ENCODE measurements at places on chromosomes 11 and 22. TPM values are rescaled to one million over a fixed set of nuclear protein-coding genes. Genes with fewer than 3 reads are reported as not detected.
A peak's percentile ranks its signal among the peaks of the same experiment; 100 is the strongest.

GRCh38 chr22:46478083-46478551, 59.3 kb downstream of the CELSR1 start:
- DNase-seq: no peak

- DNase-seq: no peak
Measured at GRCh38 chr11:87324817-87325489, 287.2 kb downstream of the TMEM135 start.

DNA sequence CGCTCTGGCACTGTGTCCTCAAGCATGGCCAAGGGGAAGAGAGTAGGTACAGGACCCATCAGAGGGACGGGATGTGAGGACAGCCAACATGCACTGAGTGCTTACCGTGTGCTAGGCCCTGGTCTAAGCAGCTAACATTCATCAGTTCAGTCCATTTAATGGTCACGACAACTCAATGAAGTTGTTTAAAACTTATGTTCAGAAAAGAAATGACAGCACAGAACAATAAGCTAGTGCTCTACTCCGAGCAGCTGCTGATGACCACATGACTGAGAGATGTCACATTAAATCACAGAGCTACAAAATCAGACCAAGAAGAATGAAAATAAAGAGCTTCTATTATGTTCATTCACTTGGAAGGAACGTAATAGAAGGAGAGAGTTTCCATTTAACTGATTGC, 26.3 kb downstream of the PRDM10 start:
- DNase-seq: no peak

DNA sequence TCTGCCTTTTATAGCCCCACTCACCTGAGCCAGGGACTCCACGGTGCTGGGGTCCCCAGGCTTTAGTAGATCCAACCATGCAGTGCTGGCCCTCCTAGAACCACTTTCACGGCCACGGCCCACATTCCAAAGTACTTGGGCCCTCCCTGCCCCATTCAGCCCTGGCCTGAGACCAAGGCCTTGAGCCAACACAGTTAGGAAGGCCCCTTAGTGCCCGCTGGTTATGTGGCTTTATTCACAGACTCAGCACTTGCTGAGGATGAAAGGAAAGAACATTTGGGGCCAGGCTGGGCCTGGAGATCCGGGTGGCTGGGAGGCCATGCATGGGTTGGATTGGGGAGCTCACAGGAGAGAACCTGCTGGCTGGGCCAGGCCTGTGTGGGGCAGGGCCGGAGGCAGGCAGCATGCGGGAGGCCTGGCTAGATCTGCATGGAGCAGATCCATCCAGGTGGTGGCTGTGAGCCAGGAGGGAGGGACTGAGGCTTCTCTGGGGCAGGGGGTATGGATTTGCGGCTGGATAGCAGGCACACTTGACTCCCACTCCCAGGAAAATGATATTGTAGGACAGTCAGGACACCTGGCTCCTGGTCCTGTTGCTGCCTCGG, 12.6 kb downstream of the CHRM1 start:
- no peak for DNase-seq

DNA sequence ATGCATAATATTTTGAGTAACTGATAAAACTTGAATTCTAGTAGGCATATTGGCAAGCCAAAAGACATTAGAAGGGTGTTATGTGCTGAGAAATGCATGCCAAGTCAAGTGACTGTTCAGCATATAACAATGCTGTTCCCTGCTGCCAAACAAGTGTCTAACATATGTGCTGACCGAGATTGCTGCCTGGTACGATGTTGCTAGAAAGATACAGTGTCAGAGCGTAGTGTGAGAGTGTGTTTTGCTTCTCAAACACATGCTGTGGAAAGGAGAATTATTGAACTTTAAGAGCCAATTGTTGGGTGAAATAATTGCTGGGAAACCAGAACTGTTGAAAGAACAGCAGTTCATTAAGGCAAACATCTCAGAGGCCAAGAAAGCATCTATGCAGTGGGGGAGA, 71.3 kb upstream of the GRIA4 start:
- DNase-seq: no peak

DNA sequence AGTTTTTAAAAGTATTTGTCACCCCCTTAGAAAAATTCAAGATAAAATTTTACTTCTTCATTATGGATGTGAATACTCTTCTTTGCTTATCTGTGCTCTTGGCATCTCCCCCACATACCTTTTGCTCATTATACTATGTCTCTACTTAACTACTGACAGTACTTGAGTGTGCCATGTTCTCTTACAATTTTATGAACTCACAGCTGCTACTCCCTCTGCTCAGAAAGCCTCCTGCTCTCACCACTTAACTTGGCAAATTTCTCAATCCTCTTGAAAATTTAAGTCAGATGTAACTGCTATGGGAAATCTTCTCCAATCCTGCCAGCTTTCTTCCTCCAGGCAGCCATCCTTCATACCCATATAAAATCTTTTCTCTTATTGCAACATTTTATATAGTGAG, 163.4 kb downstream of the CNTN5 start:
- no peak for DNase-seq

DNA sequence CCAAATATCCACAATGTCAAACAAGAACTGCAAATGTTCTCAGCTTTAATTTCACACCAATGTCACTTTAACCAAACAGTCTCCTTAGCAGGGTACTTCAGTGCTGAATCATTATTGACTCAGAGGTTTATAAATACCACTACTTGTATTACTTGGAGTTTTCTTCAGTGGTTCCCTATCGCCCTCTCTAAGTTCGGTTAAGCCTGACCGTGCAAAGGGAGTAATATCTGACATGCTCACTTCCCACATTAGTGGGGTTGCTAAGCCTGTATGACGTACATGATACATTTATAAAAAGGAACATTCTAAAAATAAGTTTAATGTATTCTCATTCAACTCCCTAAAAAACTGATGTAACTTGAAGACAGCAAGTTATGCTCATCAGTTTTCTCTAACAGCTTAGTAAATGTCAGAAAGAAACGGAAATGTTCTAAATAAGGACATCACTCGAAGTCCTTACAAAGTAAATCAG, 93.1 kb upstream of the ZC3H12C start:
- DNase-seq: peak; percentile 86

- DNase-seq: no peak
Measured at GRCh38 chr11:133403900-133404299, 128.4 kb downstream of the OPCML start.

GRCh38 chr22:24485608-24486007, 9.5 kb upstream of the UPB1 start:
- DNase-seq: no peak

- no peak for DNase-seq
Measured at GRCh38 chr11:109867784-109868183, 225.4 kb upstream of the ZC3H12C start.

- DNase-seq: no peak
Measured at GRCh38 chr11:132142121-132142520, 771.7 kb downstream of the NTM start.

GRCh38 chr11:77191823-77192495, 63.9 kb downstream of the MYO7A start:
- peak; percentile 88 for DNase-seq

Gene SAA1
- 0.70 TPM for total RNA-seq

Gene KIAA0930
- total RNA-seq: 21.5 TPM

Gene MRGPRX3
- not detected for total RNA-seq

Gene EXPH5
- 5.6 TPM for total RNA-seq
